ENCODE measurements at places on chromosomes 2 and 18.
A peak's percentile ranks its signal among the peaks of the same experiment; 100 is the strongest.

DNA sequence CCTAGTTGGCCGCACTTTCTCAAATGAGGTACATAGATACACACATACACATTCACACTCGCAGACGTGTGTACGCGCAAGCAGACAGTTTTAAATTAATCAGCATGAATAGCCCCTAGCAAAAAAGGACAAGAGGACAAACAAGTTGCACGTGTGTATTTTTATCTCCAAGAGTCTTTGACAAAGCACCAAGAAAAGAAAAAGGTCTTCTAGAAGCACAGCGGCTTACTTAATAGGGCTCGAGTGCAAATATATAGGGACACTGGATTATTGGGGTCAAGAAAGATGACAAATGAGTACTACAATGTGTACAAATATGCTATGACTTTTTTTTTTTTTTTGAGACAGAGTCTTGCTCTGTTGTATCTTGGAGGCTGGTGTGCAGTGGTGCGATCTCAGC is 1.7 kb upstream of the BCL2 start:
- no peak for DNase-seq

- DNase-seq: no peak
Observed at GRCh38 chr2:70960833-70961647, 17.4 kb upstream of the ANKRD53 start.

- no peak for DNase-seq
Observed at GRCh38 chr2:131039535-131039907, 53.7 kb downstream of the FAM168B start.

DNA sequence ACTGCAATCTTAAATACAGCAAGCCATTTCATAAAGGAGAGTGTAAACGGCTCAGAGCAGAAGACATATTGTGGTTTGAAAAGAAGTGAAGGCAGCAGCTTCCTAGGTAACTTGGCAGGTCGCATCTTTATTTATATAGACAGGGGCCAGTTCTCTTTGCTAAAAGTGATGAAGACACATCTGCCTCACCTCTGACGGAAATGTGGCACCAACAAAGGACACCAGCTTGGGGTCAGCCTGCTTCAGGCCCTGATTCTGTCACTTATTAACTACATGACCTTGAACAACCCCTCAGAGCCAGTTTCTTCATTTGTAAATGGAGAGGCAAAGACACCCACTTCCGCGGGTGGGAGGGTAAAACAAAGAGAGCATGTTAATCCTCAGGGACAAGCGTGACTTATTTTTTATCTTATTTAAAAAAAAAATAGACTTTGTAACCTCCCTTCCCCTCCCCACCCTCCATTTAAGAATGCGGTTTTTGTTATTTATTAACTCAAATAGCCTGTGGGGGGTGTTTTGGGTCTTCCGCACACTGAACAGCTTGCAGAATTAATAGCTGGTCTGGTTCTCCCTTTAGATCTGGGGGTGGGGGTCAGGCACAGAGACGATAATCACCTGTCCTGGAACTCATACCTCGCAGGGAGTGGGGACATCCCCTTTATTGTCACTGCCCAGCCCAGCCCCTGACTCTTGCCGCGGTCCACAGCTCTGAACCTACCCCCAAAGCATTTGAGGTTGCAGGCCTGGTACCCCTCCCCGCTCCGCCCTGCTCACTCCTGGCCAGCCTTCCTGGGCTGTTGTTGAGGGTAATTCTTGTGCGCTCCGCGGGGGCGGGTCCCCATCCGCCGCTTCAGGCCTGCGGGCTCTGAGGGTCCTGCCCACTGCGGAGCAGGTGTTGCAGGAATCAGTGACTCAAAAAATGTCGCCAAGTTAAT is 64.2 kb upstream of the TMEM17 start:
- DNase-seq: no peak

GRCh38 chr2:108224022-108224421 is 15.7 kb upstream of the SULT1C3 start:
- DNase-seq: no peak

GRCh38 chr2:172893111-172893510 is 157.5 kb downstream of the RAPGEF4 start:
- DNase-seq: no peak

GRCh38 chr2:176063958-176064357 is 19.8 kb downstream of the EVX2 start:
- no peak for DNase-seq

DNA sequence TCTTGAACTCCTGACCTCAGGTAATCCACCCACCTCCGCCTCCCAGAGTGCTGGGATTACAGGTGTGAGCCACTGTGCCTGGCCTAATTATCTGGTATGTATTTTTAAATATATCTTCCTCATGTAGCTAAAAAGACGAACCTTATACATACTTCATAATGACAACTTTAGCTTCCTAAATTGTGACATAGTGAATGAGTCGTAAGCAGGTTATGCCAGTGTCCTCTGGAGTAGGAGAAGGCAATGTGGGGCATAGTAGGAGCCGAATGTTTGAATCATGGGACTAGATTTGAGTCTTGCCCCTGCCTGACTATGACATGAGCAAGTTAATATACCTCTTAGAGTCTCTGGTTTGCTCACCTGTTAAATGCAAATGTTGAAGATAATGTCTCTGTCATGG is 95.8 kb upstream of the FOSL2 start:
- peak; percentile 48 for DNase-seq

GRCh38 chr2:19688059-19688458 is 213.7 kb downstream of the TTC32 start:
- no peak for DNase-seq

DNA sequence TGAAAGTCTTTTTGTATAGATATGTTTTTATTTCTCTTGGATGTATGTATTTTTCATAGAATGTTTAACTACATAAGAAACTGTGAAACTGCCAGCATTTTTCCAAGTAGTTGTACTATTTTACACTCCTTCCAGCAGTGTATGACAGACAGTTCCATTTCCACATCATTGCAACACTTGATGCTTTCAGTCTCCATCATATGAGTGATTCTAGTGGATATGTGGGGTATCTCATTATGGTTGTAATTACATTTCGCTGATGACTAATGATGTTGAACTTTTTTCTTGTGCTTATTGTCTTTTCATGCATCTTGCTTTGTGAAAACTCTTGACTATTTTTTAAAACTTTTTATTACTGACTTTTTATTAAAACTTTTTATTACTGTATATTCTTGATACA is 101.4 kb downstream of the ARHGAP28 start:
- DNase-seq: peak; percentile 8

DNA sequence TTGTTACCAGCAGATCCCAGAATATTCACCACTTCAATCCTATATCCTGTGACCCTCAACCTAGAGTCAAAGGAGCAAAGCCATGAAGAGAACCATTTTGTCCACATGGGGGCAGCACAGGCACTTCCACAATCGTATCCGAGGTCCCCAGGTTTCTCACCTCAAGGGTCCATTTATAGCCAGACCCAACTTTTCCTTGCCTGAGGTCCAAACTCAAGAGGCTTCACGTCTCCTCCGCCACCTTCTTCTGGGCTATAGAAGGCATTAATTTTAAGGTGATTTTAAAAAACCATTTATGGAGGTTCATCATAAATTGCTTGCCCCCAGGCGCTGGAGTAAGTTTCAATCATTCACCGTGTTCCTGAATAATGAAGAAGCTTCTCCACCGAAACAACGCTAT is 111.6 kb upstream of the NABP1 start:
- DNase-seq: peak; percentile 71

GRCh38 chr18:41905786-41906527 is 49.1 kb upstream of the PIK3C3 start:
- no peak for DNase-seq

DNA sequence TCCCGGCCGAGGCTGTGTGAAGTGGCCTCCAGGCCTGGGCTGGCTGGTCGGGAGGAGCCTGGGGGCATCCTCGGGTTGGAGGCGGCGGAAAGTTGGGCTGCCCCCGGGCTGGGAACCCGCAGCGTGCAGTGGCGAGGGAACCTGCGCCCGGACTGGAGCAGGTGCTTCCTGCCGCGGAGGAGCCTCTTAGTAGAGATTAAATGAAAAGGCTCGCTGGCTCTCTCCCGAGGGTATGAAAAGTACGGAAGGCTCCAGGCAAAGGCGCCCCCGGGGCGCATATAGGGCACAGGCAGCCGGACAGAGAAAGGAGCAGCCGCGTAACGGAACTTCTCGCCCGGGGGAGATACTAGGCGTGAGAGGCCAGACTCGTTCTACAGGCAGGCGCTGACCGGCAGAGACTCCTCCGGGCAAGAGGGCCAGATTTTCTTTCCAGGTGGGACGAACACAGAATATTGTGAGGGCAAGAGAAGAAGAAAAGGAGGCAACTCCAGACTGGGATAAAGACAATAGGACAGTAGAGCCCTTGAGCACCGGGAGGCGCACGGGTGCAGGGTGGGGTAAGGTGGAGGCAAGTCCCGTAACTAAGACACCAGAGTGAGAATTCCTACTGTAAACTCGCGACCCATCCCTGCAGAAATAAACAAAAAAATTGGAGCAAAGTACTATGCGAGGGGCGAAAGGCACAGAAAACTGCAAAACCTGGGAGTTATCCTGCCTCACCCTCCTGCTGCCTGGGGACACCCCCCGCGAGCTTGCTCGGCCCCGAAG is 816 bp downstream of the CDH2 start:
- DNase-seq: no peak

GRCh38 chr18:68102117-68102516 is 585.6 kb upstream of the DSEL start:
- no peak for DNase-seq

GRCh38 chr2:104752504-104752903 is 101.4 kb upstream of the POU3F3 start:
- DNase-seq: no peak

- DNase-seq: peak; percentile 80
Observed at GRCh38 chr2:46119453-46119852, 177.8 kb upstream of the EPAS1 start.

DNA sequence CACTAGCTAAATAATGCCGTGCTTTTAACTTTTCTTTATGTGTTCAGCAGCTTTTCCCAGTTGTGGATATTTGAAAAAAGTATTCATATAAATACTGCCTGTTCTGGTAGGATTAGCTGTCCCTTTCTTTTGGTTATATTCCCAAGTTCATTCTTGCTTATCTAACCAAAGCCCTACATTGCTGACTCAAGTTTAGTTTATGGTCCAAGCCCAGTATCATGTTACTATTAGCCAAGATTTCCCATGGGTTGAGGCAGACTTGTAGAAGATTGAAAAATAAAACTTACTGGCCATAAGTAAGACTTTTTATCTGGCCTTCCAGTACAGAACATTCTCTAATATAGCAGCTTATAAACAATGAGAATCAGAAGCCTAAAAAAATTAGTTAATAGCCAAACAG is 49.7 kb upstream of the NFE2L2 start:
- DNase-seq: peak; percentile 62

DNA sequence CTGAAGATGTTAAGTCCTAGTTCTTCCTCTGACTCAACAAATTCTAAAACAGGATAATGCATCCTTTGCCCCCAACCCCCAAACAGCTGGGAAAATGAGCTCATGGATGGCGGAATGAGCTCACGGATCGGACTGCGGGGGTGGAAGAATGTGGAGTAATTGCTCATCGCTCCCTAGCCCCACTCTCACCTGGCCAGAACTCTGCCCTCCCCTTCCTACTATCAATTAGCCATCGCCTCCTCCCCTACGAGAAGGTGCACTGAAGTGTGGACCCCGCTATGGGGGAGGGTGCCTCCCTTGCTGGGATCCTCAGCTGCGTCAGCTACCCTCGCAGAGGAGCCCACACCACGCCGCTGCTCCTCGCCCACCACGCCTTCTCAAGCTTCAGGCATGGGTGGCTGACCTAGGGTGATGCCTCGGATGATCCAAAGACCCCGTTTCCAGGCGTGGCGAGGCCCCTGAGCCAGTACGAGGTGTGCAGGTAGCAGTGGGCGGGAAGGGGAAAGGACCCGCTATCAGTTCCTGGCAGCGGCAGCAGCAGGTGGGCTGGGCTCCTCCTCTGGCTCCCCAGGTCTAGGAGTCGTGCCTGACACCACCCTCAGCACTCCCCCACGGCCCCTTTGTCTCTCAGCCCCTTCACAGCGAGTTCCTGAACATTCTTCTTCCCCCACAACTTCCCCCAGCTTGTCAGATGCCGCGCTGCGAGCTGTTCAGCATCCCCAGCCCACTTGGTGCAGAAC is 82.1 kb upstream of the POMC start:
- peak; percentile 88 for DNase-seq

GRCh38 chr2:236855866-236856847 is 229.5 kb upstream of the COPS8 start:
- DNase-seq: no peak

- DNase-seq: no peak
Observed at GRCh38 chr2:79082987-79083386, 4.8 kb downstream of the REG1B start.

- DNase-seq: no peak
Observed at GRCh38 chr2:37786854-37787253, 115.4 kb upstream of the CDC42EP3 start.

GRCh38 chr18:13051950-13052349 is 60.8 kb downstream of the CEP192 start:
- DNase-seq: no peak

- peak; percentile 56 for DNase-seq
Observed at GRCh38 chr2:48699348-48699930, 56.1 kb downstream of the LHCGR start.

- DNase-seq: no peak
Observed at GRCh38 chr2:101311696-101312017, 3.2 kb upstream of the RNF149 start.

GRCh38 chr2:163736433-163737189 is 803 bp upstream of the FIGN start:
- DNase-seq: peak; percentile 35
